Activated CD4-positive, alpha-beta T cell treated with anti-CD3 and anti-CD28 coated beads for 24 hours (primary cell): ENCODE measurements at places on chromosomes 16 and 17.

DNA sequence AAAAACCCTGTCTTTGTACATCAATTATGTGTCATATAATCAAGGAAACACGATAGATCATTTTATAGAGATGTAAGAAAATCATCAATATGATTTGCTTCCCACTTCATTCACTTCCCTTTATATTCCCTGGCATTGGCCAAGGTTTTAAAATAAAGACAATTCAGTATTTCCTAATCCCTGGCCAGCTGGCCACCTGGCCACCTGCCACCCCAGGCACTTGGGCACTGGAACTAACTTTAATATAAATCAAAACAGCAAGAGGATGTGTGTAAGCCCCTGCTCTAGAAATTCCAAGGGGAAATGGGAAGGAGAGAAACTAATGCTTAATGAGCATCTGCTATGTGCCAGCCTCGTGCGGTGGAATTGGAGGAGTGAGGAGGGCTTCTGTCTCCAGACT, 58.6 kb upstream of the TOB1 start:
- DNase-seq, result no peak

DNA sequence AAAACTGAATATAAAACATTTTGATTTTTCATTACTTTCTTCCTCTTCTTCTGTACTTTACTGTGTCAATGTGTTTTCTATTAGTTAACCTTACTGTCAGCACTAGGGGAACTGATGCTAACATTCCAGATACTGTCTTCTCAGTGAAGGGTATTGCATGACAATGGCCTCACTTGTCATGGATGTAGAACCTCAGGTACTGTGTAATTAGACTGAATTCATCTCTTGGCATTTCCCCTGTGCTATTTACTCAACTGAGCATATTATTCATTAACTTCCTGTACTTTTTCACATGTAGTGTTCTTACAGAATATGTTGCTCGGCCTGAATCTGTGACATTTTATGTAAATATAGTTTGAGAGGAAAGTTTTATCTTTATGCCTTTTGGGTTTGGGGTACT, 237.0 kb downstream of the CA10 start:
- DNase-seq, result no peak

DNA sequence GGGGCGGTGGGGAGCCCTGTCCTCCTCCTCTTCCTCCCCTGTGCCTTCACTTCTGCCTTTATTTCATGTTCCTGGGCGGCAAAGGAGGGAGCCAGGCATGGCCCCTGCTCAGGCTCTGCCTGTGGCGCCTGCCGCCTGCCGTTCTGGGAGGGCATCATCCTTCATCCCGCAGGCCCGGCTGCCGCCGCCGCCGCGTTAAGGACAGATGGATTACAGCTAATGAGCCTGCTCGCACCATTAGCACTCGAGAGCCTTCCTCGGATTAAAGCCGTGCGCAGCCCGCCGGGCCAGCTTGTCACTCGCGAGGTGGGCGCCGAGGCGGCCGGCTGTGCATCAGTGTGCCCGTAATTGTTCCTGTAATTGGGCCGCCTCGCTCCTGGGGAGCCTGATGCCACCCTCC, 127.7 kb upstream of the GSE1 start:
- DNase-seq, result no peak

DNA sequence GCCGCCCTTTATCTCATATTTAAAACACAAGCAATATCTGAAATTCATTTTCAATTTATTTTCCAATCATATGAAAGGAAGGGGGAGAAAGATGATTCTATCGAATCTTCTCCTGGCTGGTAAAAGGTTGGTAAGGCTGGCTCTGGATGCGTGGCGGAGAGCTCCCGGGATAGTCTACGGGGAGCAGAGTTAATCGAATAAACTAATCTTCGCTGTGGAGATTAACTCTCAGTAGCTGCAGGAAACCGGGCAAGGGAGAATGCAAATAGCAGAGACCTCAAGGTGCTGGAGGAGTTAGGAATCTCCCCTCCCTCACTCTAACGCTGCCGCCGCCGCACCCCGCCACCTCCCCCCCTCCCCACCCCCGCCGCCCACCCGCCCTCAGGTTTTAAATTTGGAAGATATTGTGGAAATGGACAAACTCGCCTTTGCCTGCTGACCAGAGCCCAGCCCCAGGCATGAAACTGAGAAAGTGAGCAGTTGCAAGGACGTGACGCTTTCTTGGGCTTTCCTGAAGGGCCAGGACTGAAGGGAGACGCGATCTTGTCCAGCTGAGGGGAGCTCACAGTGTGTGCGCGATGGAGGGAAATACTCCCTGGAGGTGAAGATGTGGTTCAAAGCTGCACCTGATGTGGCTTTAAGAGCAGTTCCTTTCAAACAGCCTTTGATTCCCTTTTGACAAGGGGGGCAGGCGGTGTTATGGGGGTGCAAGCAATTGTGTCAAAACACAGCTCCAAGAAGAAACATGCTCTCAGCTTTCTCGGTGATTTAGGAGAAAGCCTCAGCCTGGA, 308.2 kb upstream of the IRX3 start:
- no peak for DNase-seq
